Astrocyte (in vitro differentiated cells and primary cell): ENCODE measurements at places on chromosomes 4 and X. TPM values are rescaled to one million over a fixed set of nuclear protein-coding genes. Genes with fewer than 3 reads are reported as not detected.

DCAF8L1 gene
- total RNA-seq, result not detected in 2 replicates

SHROOM4 gene
- 7.0 and 7.6 TPM in 2 replicates for total RNA-seq

CT83 gene
- not detected in 2 replicates for total RNA-seq

TEX13C gene
- not detected in 2 replicates for total RNA-seq

DNA sequence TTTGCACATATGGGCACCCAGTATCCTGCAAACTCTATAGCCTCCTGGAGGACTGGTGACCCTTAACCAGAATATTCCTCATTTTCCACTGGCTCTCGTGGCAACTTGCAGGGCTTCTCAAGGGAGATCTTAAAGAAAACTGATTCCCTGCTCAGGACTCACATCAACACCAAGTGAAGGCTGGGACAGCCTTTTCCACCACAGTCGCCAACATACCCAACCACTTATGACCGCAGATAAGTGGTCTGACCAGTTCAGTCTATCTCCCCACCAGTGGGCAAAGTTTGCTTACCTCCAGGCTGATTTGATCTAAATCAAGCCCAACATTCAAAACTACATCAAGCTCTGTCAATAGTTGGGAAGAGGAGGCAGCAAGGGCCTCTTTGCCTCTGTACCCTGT is 289.3 kb upstream of the GATB start:
- H3K4me3 ChIP-seq, result no peak overlapping the region
- H3K27me3 ChIP-seq, result peaks cover 10% of the 10 kb centered on the region
- H3K36me3 ChIP-seq, result no peaks in the 10 kb centered on the region
- peaks cover 19% of the 10 kb centered on the region for H3K4me1 ChIP-seq
- no peak for DNase-seq

- H3K4me1 ChIP-seq, result peaks cover 10% of the 10 kb centered on the region
- no peak for DNase-seq
- H3K27ac ChIP-seq, result no peak overlapping the region
- H3K36me3 ChIP-seq, result no peaks in the 10 kb centered on the region
- H3K27me3 ChIP-seq, result no peaks in the 10 kb centered on the region
- no peak overlapping the region for H3K4me3 ChIP-seq
Measured at GRCh38 chr4:80259817-80260216, 6.6 kb upstream of the FGF5 start.

GRCh38 chr4:154441982-154442381 is 49.6 kb downstream of the DCHS2 start:
- H3K4me3 ChIP-seq, result no peak overlapping the region
- DNase-seq, result no peak
- no peaks in the 10 kb centered on the region for H3K36me3 ChIP-seq
- no peaks in the 10 kb centered on the region for H3K4me1 ChIP-seq
- H3K27me3 ChIP-seq, result no peaks in the 10 kb centered on the region
